Inflammatory macrophage treated with lipopolysaccharide for 4 hours (primary cell): ENCODE measurements at places on chromosomes 2 and 18.
A peak's percentile ranks its signal among the peaks of the same experiment; 100 is the strongest.

DNA sequence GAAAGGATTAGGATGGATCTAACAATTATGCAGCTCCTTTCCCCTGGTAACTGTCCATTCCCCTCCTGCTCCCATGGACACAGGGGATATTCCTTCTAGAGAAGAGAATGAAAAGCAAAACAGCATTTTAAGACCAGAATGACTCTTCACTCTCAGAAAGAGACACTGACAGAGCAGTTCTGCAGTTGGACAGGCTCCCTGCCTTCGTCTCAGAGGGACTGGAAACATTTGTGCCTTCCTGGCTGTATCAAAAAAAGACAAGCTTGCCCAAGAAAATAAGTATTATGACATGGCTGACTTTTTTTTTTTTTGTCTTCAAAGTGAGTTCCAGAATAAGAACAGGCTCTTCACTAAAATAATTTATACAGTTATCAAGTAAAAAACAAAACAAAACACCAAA, 9.5 kb downstream of the PID1 start:
- DNase-seq = no peak

- DNase-seq = no peak
Observed at GRCh38 chr2:45706033-45706432, 54.6 kb downstream of the PRKCE start.

DNA sequence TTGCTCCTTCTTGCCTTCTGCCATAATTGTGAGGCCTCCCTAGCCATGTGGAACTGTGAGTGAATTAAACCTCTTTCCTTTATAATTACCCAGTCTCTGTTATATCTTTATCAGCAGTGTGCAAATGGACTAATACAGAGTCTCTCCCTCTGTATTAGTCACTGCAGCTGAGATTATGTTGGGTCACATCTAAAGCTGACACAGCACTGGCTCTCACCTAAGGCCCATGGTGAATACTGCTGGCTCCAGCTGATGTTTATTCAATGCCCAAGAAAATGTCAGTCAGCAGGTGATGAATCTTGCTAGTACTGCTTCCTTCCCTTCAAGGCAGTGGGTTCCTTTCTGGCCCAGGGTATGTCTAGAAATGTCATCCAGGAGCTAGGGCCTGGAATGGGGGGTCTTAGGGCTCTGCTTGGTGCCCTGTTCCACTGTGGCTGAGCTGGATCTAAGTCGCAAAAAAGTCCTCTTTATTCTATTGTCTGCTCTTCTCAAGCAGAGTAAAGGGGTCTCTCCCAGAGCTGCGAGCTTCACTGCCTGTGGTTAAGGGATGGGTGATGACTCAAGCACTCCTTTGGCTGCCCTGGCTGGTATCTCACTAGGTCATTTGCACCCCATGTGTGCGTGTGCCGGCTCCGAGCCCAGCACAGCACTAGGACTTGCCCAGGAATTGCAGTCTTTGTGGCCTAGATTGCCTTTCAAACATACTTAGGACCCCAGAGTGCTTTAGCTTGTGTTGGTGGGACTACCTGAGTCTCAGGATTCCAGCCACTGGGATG, 29.9 kb downstream of the PPP1R1C start:
- no peak for DNase-seq

DNA sequence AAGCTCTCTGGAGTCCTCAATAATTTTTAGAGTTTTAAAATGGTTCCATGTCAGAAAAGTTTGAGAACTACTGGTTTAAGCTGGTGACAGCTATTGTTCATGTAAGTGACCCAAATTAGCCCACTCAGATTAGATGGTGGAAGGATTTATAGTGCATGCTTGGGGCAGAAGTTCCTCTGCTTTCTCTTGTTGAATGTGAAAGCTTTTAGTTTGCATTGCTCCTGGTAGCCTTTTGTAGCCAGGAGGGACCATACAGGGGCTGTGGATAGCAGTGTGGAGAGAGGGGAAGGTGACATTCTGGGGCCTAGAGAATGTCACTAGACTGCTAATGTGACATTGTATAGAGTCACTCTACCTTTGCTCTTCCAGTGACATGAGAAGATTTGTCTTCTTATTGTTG, 40.3 kb upstream of the IGFBP5 start:
- no peak for DNase-seq

GRCh38 chr2:154449951-154450658, 248.4 kb upstream of the KCNJ3 start:
- DNase-seq = no peak

GRCh38 chr2:43314299-43314927, 88.0 kb upstream of the ZFP36L2 start:
- DNase-seq = no peak

DNA sequence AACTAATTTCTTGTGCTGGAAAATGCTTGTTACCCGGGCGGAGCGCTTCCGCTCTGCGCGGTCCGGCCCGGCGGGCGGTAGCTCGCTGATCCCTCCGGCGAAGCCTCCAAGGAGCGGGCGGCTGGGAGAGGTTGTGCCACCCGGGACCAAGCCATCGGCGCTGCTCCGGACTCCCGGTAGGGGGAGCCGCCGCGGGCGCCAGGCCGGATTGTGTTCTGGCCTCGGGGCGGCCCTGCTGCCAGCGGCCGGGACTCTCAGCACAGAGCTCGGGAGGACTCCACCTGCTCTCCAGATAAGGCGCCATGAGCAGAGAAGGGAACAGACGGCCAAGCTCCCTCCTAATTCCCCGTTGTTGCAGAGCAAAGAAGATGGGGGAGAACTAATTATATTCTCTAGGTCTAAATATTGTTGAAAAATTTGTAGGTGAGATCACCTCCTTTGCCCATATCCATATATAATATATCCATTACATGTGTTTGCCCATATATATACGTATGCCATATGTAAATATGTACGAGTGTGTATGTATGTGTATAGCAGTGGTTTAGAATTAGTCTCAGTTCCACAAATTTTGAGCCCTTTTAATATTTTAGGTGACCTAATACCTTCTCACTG, 13.8 kb upstream of the SATB2 start:
- peak; percentile 53 for DNase-seq

- peak; percentile 49 for DNase-seq
Observed at GRCh38 chr2:175690113-175690837, 311.8 kb downstream of the LNPK start.

DNA sequence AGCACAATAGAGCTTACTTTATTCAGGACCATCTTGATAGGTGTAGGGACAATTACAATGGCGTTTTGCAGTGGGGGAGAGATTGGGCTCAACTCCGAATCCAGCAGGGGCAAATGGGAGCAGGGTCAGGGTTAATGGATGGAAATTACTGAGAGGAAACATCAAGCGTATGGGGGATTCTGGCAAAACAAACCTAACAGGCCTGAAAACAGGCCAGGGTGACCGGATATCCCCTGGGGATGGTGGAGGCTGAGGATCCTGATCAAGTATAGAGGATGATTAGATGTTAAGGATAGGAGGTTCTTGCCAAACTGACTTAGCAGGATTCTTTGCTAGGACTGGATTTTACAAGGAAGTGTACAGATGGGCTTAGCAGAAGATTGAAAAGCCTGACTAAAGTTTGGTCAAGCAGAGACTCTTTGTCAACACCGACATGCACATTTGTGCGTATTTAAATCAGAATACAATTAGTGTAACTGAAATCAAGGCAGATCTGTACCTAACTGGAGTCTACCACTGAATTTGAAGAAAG, 54.5 kb upstream of the GPR45 start:
- no peak for DNase-seq

- DNase-seq = no peak
Observed at GRCh38 chr18:58183226-58183625, 139.2 kb downstream of the NEDD4L start.

- DNase-seq = no peak
Observed at GRCh38 chr2:60358476-60358875, 195.0 kb downstream of the BCL11A start.

- DNase-seq = no peak
Observed at GRCh38 chr2:149825473-149825872, 237.9 kb upstream of the MMADHC start.

GRCh38 chr2:205898744-205899143, 187.2 kb downstream of the INO80D start:
- no peak for DNase-seq

- DNase-seq = no peak
Observed at GRCh38 chr18:25077944-25078723, 273.8 kb downstream of the ZNF521 start.

DNA sequence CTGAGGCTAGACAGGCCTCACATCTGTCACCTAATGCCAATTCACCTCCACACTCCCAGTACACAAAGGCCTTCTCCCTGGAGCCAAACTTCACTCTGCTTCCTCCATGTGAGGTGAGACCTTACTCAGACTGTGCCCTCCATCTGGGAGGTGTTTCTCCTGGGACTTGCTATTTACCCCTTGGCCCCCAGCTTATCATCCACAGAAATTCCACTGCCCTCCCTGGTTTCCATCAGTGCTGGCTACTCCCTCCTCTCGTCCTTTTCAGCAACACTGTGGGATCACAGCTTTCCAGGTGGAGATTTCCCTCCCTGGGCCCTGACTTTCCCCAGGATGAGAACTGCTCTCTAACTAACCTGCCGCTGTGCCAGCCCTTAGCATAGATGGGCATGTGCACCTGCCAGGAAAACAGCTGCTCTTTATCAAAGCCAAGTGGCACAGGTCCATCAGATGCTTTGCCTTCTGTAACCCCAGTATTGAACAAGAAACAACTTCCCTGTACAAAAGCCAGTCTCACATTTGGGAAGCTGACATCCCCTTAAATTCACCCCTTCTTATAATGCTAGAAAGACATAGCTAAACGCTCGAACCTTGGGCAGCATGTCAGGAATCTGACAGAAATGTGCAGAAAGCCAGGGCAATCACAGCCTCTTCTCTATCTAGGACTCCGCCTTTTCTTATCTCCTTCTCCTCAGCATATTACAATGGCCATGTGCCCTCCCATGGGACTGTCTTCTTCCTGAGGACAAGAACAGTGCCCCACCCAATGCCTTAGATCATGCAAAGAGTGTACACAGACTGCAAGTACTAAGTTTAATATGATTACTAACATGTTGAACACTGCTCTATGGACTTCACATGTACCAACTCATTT, 535.5 kb upstream of the ID2 start:
- DNase-seq = no peak

DNA sequence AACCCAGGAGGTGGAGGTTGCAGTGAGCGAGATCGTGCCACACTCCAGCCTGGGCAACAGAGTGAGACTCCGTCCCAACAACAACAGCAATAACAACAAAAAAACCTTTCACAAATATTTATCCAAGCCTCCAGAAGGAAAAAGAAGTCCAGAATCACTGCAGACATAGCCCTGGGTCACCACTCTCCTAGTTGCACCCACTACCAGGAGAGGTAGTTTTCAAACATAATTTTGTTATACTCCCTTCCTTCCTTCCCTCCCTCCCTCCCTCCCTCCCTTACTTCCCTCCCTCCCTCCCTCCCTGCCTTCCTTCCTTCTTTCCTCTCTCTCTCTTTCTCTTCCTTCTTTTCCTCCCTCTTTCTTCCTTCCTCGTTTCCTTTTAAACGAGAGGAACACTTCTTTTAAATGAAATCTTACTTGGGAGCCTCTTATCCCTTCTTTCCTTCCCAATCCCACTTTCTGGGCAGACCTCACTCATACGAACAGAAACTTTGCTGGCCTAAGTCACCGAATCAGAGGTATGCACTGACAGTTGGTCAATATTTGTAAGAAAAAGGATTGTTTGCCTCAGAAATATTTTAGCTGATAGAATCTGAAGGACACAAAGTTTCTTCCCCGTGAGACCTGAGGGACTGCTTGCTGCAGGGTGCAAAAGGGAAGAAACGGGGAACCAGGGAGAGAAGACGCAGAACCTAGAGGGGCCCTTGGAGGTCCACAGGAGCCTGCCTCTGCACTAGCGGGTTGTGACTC, 88.1 kb upstream of the AGAP1 start:
- DNase-seq = no peak

GRCh38 chr2:129247751-129248150, 731.7 kb upstream of the RAB6C start:
- DNase-seq = no peak

GRCh38 chr2:120628248-120628647, 107.4 kb upstream of the GLI2 start:
- no peak for DNase-seq

- DNase-seq = no peak
Observed at GRCh38 chr2:75799859-75800258, 89.1 kb upstream of the GCFC2 start.

DNA sequence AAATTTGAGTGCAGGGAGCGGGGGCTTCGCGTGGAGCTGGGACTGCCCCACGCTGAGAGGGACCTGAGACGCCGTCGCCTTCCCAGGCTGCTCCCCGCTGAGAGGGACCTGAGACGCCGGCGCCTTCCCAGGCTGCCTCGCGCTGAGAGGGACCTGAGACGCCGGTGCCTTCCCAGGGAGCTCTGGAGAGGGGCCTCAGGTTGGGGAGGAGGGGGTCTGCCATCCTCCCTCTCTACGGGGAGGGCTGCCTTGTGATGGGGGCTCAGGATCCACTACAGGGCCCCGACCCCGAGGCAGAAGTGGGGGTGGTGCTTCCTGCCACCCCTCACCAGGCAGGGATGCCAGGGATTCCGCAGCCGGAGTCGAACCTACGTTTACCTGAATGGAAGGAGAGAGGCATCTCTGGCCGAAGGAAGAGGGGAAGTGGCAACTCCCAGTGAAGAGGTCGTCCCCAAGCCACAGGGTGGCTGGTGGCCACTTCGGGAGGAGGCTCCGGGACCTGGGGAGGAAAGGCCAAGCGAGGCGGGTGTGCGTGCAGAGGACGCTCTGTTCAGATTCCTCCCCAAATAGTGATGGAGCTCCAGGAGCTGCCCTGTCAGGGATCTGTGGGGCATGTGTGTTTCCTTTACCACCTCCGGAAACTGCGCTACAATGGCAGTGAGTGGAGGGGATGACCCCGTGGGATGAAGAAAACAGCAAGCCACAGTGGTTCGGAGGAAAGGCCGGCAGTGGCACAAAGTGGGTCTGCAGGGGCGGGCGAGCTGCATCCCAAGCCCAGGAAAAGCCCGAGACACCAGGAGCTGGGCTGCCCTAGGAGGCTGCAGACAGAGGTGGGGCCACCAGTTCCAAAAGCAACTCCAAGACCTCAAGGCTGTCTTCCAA, 108.2 kb upstream of the CTDP1 start:
- no peak for DNase-seq

DNA sequence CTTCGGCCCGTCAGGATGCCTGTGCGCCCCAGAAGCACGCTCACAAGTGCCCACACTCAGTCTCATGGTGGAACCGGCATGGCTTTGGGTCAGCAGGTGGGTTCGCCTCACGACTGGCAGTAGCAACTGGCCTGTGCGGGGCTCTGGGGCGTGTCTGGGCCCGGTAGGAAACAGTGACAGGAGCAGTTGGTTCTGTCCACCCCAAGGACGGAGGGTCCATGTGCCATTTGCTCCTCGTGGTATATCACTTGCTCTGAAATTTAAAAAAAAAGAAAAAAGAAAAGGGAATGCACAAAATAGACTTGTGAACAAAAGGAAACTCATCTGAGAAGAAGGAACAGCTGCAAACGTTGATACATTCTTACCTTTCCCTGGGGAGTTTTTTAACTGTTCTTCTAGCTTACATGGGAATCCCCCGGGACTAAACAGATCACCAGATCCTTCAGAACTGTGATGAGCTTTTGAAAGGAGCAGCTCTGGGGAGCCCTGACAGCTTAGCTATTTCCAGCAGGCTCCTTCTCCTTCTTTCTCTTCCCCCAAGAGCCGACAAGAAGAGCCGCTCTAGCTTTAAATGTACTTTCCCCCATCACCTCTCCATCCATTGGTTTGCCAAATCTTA, 42.8 kb downstream of the TRAPPC12 start:
- DNase-seq = no peak
